ENCODE measurements at places on chromosomes 7 and 10.
A peak's percentile ranks its signal among the peaks of the same experiment; 100 is the strongest.

DNA sequence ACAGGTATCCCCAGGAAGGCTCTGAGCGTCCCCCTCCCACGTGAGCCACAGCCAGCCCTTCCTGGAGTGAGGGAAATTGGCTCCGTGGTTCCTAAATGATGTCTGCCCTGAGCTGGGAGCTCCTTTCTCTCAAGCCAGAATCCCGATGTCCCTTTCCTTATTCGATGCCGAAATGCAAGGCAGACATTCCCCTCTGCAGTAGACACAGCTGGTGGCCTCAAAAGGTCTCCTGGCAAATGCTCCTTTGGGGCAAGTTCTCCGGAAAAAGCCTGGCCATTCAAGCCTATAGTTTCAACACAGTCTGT is 98.9 kb downstream of the HIP1 start:
- DNase-seq, result no peak

DNA sequence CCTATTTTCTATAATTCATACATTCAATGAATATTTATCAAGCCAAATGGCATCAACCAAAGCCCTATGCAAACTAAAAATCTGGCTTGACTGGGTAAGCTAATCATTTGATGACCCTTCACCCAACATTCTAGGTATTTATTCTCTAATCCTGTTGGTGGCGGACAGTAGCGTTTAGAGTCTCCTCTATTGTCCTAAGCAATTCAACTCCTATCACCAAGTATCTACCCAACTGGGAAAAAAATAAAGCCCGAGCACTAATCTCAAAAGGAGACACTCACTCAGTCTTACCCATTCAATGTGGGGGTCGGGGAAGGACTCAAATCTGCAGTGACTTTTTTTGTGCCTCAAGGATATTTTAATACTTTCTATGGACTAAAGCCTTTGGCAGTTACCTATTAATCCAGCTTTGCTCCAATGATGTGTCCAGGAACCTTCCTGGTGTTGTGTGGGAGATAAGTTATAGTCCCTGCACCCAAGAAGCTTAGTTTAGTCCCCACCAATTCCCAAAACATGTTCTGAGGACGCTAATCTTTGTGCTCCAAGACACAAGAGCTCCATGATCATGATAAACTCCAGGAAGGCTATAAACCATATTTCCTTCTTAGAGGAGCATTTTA is 30.6 kb downstream of the DNMBP start:
- DNase-seq, result no peak

DNA sequence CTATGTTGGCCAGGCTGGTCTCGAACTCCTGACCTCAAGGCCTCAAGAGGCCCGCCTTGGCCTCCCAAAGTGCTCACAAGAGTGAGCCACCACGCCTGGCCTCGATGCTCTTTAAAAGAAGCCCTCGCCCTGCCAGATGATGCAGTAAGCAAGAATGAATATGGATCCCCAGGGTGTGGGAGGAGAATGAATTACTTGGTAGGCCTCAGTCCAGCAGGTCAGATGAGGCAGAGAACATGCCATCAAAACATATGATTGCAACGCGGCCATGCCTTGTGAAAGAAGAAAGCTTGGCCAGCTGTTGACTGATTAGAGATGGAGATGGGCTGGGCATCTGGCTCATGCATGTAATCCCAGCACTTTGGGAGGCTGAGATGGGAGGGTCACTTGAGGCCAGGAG is 68.7 kb downstream of the CAMK1D start:
- DNase-seq, result no peak

- DNase-seq, result no peak
Measured at GRCh38 chr7:22357311-22358175, 589 bp upstream of the RAPGEF5 start.

- DNase-seq, result no peak
Measured at GRCh38 chr7:155283565-155284194, 14.0 kb upstream of the INSIG1 start.

- peak; percentile 79 for DNase-seq
Measured at GRCh38 chr10:133308421-133309099, at the start of the genes TUBGCP2 and ZNF511. TSS of gene TUBGCP2 (minus strand) at chr10:133308872. CDS start at chr10:133302941, 5,931 bp downstream. TSS of gene ZNF511 (plus strand) at chr10:133308914. CDS start at chr10:133308944, 30 bp downstream.

GRCh38 chr7:117715784-117716445 is 157.3 kb downstream of the CTTNBP2 start:
- no peak for DNase-seq

DNA sequence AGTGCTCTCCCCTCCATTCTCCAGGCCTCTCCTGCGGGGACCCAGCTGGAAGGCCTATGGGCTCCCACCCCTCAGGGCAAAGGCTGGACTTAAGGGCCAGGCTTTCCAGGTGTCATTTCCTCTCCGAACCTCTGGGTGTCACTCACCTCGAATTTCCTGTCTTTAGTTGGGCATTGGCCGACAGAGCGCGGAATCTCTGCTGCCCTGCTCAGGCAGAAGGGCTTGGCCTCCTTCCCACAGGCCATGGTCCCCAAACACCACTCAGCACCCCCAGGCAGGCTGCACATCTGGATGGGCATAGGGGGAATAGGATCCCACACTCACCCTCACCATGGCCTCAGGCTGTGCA is 212.9 kb downstream of the CCSER2 start:
- DNase-seq, result no peak

GRCh38 chr10:100372415-100373297 is 25.6 kb downstream of the SCD start:
- DNase-seq, result no peak

Data from stimulated activated CD8-positive, alpha-beta memory T cell treated with anti-CD3 and anti-CD28 coated beads, Interleukin-2, amount 100 ng/mL, for 1 hour (primary cell).